Right ventricle myocardium superior (tissue), 1 donor: ENCODE measurements at places on chromosomes 6 and 20.

DNA sequence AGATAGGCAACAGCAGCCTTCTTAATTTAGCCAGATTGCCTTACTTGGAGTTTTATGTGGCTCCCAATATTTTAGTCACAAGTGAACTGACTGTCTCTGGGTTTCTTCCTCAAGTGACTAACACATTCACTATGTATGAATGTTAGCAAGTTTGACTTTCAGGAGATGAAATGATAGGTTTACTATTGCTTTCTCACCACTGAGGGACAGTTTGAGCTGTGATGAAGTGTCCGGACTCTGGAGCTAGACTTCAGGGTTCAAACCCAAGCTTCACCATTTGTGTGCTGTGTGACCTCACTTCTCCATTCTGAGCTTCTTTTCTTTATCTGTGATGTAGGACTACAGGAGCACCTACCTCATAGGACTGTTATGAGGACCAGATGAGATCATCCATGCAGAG lies 8.2 kb downstream of the DHX35 start:
- no peak for DNase-seq

GRCh38 chr6:15504581-15505350 lies 158.1 kb downstream of the DTNBP1 start:
- DNase-seq, result peak; percentile 82

DNA sequence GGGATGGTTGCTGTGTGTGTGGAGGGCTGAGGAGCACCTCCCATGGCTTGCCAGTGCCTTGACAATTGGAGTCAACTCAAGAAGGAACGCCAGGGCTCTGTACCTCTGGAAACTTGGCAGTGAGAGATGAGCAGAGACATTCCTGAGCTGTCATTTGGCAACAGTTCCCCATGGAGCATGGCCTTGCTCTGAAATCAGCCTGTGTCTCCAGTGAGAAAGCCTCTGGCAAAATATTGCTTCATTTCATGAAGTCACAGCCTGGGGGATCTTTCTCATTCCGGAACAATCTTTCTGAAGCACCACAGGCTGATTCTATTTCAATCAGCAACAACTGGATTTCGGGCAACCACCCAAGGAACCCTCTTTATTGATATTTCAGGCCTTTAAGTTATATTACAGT lies 52.2 kb upstream of the FNDC1 start:
- no peak for DNase-seq

DNA sequence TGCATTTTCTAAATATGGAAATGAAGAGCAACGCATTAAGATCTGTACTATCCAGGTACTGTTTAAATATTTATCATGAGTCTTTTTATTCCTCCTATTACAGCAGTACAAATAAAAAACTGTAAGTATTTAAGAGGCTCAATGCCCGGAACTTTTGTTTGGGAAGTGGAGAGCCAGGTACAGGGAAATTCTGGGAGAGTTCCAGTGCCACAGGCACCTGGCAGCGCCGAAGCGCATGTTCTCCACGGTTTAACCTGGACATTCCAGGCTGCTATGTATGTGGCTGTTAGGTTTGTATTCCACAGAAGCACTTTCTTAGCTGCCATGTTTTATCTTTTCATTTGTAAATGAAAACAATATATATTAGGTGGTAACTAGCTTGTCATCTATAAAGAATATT lies 81.7 kb downstream of the PREP start:
- no peak for DNase-seq

DNA sequence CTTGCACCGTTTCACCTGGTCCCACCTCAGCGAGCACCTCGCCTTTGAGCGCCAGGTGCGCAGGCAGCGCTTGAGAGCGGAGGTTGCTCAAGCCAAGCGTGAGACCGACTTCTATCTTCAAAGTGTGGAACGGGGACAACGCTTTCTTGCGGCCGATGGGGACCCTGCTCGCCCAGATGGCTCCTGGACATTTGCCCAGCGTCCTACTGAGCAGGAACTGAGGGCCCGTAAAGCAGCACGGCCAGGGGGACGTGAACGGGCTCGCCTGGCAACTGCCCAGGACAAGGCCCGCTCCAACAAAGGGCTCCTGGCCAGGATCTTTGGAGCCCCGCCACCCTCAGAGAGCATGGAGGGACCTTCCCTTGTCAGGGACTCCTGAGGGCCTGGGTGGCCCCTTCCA lies 1.5 kb downstream of the ABT1 start:
- no peak for DNase-seq

DNA sequence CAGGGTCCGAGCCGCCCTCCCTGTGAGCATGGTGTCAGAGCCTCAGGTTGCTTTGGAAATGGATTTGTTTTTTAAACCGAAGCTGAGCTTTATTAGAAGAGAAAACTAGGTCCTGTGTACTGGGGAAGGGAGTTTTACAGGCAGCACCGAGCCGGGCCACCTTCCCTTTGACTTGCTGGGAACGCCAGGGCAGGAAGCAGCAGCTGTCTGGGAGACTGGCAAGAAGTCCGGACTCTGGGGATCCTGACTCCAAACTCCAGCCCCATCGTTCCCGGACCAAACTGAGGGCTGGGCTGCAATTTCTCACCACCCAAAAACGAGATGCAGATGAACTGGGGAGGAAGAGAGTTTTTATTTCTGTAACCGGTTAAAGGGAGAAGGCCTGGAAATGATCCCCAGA lies 214.9 kb upstream of the KCNG1 start:
- peak; percentile 51 for DNase-seq

DNA sequence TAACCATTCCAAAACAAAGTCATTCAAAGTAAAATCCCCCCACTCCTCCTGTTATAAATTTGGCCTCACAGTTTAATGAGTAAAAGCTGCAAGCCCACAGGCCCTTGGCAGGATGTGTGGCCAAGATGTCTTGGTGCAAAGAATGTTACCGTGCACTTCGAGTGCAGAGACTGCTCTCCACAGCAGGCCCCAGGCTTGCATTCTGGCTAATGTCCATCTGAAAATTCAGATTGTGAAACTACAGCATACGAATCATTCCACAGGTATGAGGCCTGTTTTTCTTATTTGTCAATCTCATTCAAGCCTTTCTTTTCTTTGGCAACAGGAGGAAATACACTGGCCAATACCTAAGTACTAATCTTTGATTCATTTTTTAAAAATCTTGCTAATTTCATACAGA lies 7.1 kb downstream of the RPS6KA2 start:
- no peak for DNase-seq

- DNase-seq, result no peak
These were observed 2.8 kb downstream of the KCNQ5 start for GRCh38 chr6:72624557-72625160.

GRCh38 chr6:38269461-38270172 lies 370.1 kb downstream of the BTBD9 start:
- no peak for DNase-seq

DNA sequence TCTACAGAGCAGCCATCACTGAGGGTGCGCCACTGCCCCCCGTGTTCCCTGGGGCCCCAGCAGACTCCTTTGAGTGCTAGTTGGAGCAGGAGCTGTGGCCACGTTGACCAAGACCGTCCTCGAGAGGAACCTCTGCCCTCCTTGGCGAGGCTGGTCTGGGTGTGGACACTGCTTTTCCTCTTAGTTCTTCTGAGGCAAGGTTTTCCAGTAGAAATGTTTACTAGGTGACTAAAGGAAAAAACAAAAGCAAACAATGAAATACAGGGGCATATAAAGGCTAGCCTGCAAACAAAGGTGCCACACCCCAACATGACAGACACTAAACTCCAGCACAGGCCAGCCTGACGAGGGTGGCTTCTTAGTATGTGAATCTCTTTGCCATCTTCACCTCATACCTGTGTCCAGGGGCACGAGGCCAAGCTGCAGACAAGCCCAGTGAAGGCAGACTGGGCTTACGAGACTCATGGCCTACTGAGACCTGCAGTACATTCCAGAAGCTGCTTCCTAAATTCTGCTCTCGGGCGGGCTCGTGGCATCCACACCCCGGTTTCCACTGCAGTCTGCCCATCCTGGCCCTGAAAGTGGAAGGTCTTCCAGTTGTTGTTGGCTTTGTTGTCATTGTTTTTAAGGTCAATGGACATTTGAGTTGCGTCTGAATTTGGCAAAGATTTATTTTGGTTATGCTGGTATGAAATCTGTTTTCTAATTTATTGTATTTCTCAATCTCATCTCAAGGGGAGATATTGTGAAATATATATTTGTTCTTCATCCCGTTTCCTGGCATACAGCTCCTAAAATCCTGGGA lies 39.2 kb downstream of the FAM50B start:
- peak; percentile 69 for DNase-seq

GRCh38 chr6:96391776-96392360 lies 129.7 kb upstream of the UFL1 start:
- DNase-seq, result peak; percentile 39

DNA sequence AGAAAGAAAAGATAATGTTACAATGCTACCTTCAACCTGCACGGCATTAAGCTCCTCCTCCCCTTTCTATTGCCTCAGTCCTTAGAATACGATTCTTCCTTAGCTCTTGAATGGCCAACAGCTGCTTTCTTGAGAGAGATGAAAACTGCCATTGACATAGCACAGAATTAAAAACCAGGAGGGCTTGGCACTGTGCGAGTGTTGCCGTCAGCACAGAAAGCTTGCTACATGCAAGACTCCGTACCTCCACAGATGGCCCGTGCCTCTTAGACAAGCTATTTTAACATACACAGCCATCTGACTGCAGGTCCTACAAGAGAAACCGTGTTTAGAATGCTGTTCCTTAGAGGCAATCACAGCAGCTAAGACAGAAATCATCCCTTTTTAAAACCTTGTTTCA lies 51.7 kb downstream of the ALDH5A1 start:
- DNase-seq, result no peak

DNA sequence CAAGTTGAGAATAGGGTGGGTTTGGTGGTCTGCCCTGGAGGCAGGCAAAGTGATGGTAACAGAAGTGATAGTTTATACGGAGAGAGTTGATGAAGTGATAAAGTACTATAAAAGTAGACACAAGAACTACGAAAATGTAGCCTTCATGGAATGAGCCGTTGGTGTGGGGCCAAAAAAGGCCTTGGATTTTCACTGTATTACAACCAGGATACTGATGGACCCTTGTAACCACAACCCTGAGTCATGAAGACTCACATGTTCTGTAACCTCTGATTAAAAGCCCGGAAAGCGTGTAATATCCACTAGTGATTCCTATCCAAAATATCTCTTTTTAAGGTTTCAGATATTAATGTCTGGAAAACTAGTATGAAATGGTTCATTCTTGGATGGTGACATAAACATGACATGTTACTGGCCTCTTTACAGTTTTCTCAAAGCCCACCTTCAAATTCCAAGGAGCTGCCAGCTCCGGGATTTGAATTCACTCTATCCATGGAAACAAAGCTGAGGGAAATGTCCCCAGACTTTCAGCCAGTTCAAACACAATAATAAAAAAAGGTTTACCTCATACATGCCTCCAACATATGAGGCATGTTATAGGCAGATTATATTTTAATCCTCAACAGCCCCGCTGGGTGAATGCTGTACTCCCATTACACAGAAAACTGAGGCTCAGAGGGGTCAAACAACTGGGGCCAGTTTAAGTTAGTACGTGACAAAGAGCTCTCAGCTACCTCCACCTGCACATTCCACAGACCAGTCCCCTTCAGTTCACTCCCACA lies 55.4 kb downstream of the MRPL14 start:
- no peak for DNase-seq

DNA sequence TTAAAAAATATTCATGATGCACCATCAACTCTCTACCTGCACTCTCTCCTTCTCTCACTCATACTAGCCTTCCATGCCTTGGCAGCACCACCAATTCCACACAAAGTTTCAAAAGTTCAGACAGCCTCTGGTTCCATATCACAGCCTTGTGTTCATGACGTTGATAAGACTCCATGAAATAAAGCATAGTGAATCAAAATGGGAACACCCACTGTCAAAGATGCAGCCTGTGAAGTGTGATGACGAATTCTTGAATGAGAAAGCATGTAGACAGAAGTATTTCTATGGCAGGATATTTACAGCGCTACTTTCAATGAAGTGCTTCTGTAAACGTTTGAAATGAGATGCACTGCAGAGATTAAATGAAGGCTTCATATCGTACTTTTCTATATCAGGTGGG lies 77.3 kb upstream of the FERMT1 start:
- no peak for DNase-seq

DNA sequence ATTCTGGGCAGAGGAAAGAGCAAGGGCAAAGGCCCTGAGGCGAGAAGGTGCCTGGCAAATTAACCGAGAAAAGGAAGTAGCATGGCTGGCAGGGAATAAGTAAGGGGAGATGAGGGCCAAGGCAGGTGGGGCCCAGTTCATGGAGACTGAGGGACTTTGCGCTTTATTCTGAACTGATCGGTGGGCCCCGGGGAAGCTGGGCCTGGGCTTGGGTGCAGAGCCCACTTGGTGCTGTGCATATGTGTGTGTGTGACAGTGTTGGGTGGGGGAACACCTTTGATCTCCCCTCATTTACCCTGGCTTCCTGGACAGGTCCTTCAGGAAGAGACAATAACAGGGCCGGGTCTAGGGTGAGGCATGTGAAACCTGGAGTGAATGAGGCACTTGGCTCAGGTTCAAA lies 2.9 kb upstream of the MDFI start:
- DNase-seq, result no peak

GRCh38 chr6:154425034-154425433 lies 68.4 kb upstream of the IPCEF1 start:
- no peak for DNase-seq

DNA sequence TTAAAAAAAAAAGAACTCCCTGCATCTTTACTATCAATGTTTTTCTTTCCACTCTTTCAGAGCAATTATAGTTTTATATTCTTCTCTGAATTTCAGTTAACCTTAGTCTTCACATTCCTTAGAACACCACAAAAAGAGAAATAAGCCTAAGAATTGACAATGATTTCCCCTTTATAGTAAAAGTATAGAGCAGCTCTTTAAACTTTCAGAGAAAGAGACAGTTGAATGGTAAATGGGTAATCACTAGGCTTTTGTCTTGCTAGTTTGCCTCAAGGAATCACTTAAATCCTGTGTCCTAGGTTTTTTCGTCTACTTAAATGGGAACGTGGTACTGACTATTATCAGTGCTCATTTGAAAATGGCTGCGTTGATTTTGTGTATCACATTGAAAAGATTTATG lies 31.8 kb downstream of the SLX4IP start:
- no peak for DNase-seq
